ENCODE measurements at places on chromosomes 7 and 10.

- no peak for DNase-seq
These were observed 153.3 kb downstream of the LRRC4 start for GRCh38 chr7:127877951-127878350.

DNA sequence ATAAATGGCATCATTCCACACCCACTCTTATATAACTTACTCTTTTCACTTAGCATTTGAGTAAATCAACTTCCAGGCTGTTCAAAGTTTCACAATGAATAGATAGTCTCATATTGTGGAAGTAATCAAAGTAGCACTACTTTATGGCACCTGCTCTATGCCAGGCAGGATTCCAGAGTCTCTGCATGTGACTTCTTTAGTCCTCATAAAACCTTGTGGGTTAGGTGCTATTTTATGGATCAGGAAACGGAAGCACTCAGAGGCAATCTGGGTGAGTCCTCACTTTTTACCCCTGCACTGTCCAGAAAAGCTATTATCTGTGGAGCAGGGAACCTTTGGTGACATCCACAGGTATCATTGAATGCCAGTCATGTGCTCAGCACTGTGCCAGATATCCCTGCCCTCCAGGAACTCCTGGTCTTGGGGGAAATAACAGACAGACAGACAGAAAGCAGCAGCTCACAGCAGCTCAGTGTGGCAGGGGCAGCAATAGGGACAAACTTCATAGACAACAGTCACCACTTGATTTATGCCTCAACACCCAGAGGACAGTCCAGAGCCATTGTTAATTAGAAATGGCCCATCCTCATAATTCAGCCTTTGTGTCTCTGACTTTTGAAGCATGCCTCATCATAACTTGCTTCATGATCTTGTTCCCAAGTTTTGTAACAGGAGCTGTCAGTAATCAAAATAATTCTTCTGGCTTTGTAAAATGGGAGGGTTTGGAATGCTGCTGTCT is 160.6 kb downstream of the SEC23IP start:
- no peak for DNase-seq

GRCh38 chr10:62554632-62555199 is 180.5 kb downstream of the ZNF365 start:
- no peak for DNase-seq

- no peak for DNase-seq
These were observed 66.4 kb upstream of the SCIN start for GRCh38 chr7:12504149-12504548.

GRCh38 chr7:44767912-44768627 is 19.4 kb downstream of the ZMIZ2 start:
- no peak for DNase-seq

DNA sequence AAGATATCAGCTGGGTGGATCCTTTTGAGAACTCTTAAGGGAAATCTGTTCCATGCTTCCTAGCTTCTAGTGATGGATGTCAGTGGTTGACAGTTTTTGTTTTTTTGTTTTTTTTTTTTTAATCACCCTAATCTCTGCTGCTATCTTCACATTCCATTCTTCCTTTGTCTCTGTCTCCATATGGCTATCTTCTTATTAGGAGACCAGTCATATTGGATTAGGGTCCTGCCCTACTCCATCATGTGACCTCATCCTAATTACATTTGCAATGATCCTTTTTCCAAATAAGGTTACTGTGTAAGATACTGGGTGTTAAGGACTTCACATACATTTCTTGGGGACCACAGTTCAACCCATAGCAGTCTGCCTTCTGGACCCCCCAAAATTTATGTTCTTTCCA is 69.7 kb downstream of the MLLT10 start:
- DNase-seq, result no peak

GRCh38 chr10:124451276-124451675 is 1.4 kb upstream of the NKX1-2 start:
- no peak for DNase-seq

- DNase-seq, result no peak
These were observed 539 bp upstream of the COX19 start for GRCh38 chr7:975702-976473.

All from activated T-helper 2 cell treated with anti-CD3 and anti-CD28 coated beads, Interferon-gamma antibody, Interleukin-2, Interleukin-4, amounts not matched to agents 10 μg/mL and 5 μg/mL and 100 μg/mL, durations not matched to agents 14 hours and 24 hours and 36 hours (primary cell).